Naive B cell (primary cell): ENCODE measurements at places on chromosomes 13 and 19. TPM values are rescaled to one million over a fixed set of nuclear protein-coding genes. Genes with fewer than 3 reads are reported as not detected.

ZNF730 gene
- 0.86 TPM for polyA plus RNA-seq

CEACAM21 gene
- polyA plus RNA-seq: 10.6 TPM

F10 gene
- not detected for polyA plus RNA-seq

STARD13 gene
- not detected for polyA plus RNA-seq

SIPA1L3 gene
- 31.8 TPM for polyA plus RNA-seq

DLEU7 gene
- not detected for polyA plus RNA-seq

CEACAM3 gene
- polyA plus RNA-seq: not detected

CA11 gene
- 2.8 TPM for polyA plus RNA-seq

ZNF528 gene
- 16.1 TPM for polyA plus RNA-seq

MEIS3 gene
- polyA plus RNA-seq: not detected

TPT1 gene
- 2,424 TPM for polyA plus RNA-seq

CPAMD8 gene
- 0.31 TPM for polyA plus RNA-seq

ADGRE3 gene
- polyA plus RNA-seq: not detected

TRPM4 gene
- polyA plus RNA-seq: 0.45 TPM

FPR1 gene
- 1.5 TPM for polyA plus RNA-seq

CYP2A6 gene
- not detected for polyA plus RNA-seq

MISP gene
- polyA plus RNA-seq: not detected

ZNF221 gene
- polyA plus RNA-seq: not detected

AMH gene
- polyA plus RNA-seq: not detected

PTBP1 gene
- 209 TPM for polyA plus RNA-seq

ATP4A gene
- polyA plus RNA-seq: not detected

DYRK1B gene
- polyA plus RNA-seq: 8.8 TPM

RXFP2 gene
- polyA plus RNA-seq: not detected

PSPN gene
- 0.56 TPM for polyA plus RNA-seq

FGF21 gene
- polyA plus RNA-seq: not detected

GRIN2D gene
- polyA plus RNA-seq: not detected

CGB1 gene
- polyA plus RNA-seq: not detected

PIAS4 gene
- 7.1 TPM for polyA plus RNA-seq

MISP3 gene
- polyA plus RNA-seq: not detected

HMG20B gene
- polyA plus RNA-seq: 46.4 TPM

PCDH9 gene
- polyA plus RNA-seq: 58.1 TPM

TMEM221 gene
- polyA plus RNA-seq: not detected

ZNF665 gene
- polyA plus RNA-seq: 20.6 TPM

TEAD2 gene
- 4.0 TPM for polyA plus RNA-seq

LHB gene
- polyA plus RNA-seq: not detected

EBI3 gene
- 3.4 TPM for polyA plus RNA-seq

ZNF177 gene
- polyA plus RNA-seq: 1.4 TPM

UBL5 gene
- polyA plus RNA-seq: 499 TPM

ZNF626 gene
- polyA plus RNA-seq: 35.4 TPM

UBL3 gene
- 33.3 TPM for polyA plus RNA-seq

JOSD2 gene
- polyA plus RNA-seq: 10.5 TPM

CFAP97D2 gene
- polyA plus RNA-seq: not detected

TRAPPC5 gene
- polyA plus RNA-seq: 214 TPM

SYMPK gene
- polyA plus RNA-seq: 8.7 TPM

CEACAM1 gene
- polyA plus RNA-seq: 3.1 TPM

NCR1 gene
- not detected for polyA plus RNA-seq

EIF3K gene
- polyA plus RNA-seq: 337 TPM

ZNF69 gene
- polyA plus RNA-seq: 2.3 TPM

CTXN1 gene
- polyA plus RNA-seq: not detected

DCT gene
- polyA plus RNA-seq: not detected

SOHLH2 gene
- not detected for polyA plus RNA-seq

ZNF793 gene
- polyA plus RNA-seq: 2.9 TPM

OR7C1 gene
- polyA plus RNA-seq: not detected

METTL21C gene
- polyA plus RNA-seq: not detected

CLEC4G gene
- polyA plus RNA-seq: 1.9 TPM

KCNN1 gene
- not detected for polyA plus RNA-seq
